GF-D8 (cell line): ENCODE measurements at places on chromosomes 7 and 10.

- DNase-seq = no peak
These were observed 2.2 kb downstream of the FZD8 start for GRCh38 chr10:35639728-35640401.

DNA sequence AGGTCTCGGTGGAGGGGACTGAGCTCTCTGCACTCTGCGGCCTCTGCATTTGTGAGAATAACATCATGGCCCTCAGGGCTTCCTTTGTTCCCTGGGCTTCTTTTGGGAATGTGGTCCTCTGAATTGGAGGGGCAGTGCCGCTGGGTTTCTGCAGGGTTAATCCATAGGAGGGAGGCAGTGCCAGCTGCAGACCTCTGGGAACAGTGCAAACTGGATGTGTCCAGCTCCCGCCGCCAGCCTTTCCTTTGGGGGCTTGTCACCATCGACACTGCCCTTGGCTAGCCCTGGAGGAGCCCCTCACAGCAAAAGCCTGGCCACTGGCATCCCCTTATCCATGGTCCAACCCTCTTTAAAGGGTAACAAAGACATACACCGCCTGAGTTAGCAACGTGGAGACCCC lies 174.0 kb downstream of the WDR37 start:
- DNase-seq = no peak

GRCh38 chr10:125550362-125550761 lies 132.6 kb downstream of the TEX36 start:
- no peak for DNase-seq

DNA sequence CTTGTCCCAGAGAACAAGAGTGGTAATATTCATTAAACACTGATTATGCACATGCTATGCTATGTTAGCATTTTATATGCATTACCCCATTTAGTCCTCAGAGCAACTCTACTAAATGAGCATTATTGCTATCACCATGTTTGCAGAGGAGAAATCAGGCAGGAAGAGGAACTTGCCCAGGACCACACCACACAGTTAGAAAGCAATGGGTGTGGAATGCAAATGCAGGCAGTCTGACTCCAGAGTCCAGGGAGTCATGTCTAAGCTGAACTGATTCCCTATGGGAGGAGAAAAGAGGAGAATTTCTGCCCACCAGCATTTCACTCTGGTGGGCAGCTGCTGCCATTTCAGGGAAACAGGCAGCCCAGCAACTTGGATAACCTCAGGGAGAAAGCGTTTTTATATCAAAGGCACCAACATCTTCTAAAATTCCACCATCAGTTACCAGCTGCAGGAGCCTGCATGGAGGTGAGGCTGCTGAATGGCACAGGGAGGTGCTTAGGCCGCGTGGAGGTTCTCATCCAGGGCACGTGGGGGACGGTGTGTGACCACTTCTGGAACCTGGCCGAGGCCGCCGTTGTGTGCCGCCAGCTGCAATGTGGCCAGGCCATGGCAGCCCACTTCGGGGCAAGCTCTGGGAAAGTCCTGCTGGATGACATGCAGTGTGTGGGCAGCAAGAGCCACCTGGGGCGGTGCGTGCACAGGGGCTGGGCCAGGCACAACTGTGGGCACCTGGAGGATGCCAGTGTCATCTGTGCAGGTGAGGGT lies 68.2 kb upstream of the C10orf120 start:
- DNase-seq = no peak

DNA sequence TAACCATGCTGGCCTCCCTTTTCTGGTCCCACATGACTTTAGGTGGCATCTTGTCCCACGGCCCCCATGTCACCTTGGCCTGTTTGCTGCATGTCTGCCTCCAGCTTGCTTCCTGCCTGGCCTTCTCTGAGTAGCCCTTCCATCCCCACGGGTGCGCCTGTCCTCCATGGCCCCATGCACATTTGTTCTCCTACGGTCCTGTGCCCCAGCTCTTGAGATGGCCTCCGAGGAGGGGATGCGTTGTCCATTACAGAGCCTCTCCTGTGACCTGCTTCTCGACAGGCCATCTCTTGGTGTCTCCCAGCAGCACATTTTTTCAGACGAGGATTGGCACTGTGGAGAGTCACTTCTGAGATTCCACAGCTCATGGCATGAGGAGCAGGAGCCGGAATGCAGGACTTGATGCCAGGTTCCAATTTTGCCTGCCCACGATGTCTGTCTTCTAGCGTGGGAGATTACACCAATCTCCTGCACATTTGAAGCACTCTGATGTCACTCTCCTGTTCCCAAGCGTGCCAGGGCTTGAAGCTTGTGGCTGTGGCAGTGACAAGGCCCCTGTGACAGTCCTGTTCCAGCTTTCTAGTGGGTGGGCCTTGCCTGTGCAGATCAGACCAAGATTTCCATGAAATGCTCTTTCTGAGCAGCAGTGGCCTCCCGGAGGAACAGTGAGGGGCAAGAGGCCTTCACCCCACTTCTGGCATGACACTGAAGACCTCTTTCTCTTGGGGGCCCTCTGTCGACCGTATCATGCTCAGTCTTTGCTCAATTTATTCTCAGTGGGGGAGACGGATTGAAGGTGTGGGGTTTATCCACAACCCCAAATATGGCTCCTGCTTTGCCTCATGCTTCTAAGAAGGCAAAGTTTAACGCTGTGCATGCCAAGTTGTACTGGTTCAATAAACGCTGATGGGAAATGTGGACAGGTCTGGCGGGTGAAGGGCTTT lies 13.4 kb downstream of the WDFY4 start:
- DNase-seq = no peak

DNA sequence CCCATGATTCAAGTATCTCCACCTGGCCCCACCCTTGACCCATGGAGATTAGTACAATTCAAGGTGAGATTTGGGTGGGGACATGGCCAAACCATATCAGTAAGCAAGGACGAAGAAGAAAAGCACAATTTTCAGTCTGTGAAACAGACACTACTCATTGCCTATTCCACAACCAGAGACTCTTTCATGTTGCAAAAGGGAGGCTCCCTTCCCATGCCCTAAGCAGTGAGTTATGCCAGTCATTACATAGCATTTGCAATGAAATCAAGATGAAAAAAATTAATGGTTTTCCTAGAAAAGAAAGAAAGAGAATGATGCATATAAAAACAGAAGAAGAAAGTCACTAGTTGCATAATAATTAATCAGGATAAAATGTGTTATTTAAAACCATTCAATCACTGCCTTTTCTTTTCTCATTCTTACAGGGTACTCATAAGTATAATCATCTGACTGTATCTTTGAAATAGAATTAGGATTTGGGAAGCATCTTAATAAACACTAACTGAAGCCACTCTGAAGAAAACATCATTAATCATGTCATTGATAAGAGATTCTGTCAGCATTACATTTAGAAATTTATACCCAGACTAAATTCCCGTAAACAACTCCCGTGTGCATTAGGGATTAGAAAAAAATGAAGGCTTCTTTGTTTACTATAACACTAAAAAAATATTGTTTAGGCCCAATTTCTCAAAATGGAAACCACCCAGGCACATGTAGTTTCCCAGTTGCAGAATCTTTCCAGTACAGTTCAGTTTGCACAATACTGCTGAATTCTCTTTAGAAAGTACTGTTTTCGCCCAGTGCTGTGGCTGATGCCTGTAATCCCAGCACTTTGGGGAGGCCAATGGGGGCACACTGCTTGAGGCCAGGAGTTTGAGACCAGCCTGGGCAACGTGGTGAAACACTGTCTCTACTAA lies 9.1 kb downstream of the PRPS1L1 start:
- no peak for DNase-seq

- DNase-seq = no peak
These were observed 459.3 kb downstream of the HTR7 start for GRCh38 chr10:90398566-90398965.

- no peak for DNase-seq
These were observed 121.6 kb downstream of the MTPAP start for GRCh38 chr10:30227481-30227880.

GRCh38 chr7:93715234-93715633 lies 140.7 kb upstream of the CALCR start:
- no peak for DNase-seq

DNA sequence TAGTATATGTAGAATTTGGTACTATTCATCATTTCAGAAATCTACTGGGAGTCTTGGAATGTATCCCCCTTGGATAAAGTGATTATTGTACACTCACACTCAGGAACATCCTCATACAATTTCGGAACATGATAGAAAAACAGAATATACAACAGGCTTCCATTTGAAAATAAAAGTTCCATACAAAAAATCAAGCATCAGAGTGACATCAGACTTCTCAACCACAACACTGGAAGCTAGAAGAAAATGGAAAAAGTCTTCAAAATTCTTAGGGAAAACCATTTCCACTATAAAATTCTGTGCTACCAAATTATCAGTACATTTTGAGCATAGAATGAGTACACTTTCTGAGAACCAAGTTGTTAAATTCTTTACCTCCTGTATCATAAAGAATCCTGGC lies 8.8 kb downstream of the LYZL1 start:
- DNase-seq = no peak

GRCh38 chr7:152637161-152637560 lies 38.8 kb downstream of the XRCC2 start:
- DNase-seq = no peak

- no peak for DNase-seq
These were observed 37.4 kb upstream of the BET1 start for GRCh38 chr7:94041529-94041928.

DNA sequence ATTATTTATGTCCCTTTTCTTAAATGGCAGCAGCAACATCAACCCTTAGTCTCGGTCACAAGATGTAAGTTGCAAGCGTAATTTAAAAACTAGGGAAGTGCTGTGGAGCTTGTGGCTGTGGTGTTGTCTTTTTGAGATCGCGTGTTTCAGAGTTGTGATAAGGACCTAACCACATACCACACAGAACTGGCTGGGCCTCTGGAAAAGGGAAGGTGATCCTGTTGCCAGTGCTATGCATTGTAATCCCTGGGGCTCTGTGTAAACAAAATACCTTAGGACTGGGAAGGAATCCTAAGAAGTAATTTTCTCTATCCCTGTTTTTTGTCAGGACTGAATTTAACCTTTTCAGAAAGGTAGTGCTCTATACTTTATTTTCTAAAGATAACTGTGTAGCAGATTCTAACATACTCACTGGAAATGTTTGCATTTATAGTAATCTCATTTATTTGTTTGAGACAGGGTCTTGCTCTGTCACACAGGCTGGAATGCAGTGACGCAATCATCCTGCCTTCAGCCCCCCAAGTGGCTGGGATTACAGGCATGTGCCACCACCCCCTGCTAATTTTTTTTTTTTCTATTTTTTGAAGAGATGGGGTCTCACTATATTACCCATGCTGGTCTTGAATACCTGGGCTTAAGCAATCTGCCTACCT lies 60.4 kb downstream of the INPP5F start:
- DNase-seq = peak; percentile 89

GRCh38 chr10:118447478-118448270 lies 105.5 kb upstream of the FAM204A start:
- no peak for DNase-seq

- no peak for DNase-seq
These were observed 214.3 kb downstream of the NRG3 start for GRCh38 chr10:82089327-82089726.

DNA sequence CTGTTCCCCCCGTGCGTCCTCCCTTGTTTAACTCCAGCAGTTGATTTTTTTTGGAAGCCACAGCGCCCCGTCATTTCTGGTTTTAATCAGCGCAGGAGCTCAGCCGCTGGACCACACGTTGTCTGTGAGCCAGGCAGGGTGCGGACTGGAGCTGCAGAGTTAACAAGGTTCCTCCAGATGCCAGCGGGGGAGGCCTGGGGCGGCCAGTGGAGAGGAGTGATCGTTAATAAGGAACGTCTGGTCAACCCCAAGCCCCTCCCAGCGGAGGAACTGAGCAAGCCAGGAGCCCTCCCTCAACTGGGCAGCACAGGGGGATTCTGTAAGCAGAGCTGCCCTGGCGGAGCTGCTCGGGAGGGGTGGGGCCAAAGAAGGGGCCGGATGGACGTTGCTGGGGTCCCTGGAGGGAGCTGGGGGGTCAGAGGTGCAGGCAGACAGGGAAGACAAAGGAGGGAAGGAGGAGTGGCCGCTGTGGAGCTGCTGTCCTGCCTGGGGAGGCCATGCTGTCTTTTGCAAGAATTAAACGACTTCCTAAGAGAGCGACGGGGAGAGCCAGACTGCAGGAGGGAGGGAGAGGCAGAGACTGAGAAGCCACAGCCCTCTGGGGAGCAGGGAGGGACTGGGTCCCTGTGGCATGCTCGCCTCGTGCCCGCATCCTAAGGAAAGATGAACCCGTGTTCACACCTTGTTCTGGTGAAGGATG lies 537.1 kb upstream of the FOXK1 start:
- no peak for DNase-seq

- DNase-seq = no peak
These were observed 41.9 kb upstream of the PSMG3 start for GRCh38 chr7:1611708-1612241.

- DNase-seq = no peak
These were observed 2.4 kb downstream of the PTF1A start for GRCh38 chr10:23194471-23194965.

- no peak for DNase-seq
These were observed 59.7 kb downstream of the HIPK2 start for GRCh38 chr7:139718141-139718540.

GRCh38 chr7:122258971-122259370 lies 45.6 kb downstream of the FEZF1 start:
- no peak for DNase-seq

DNA sequence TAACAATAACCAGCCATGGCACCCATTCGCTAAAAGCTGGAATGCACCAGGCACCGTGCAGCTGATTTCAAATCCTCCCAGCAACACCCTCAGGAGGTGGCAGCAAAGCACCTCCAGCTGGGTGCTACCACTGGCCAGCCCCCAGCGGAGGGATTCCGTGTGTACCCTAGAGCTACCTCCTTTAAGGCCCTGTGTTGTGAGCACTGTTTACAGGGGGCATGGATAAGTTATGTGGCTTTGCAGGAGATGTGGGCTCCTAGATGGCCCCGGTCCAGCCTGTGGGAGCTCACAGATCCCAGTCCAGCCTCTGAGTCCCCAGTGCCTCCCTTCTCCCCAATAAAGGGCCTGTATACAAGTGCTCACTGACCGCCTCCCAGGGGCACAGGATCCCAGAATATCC lies 27.1 kb downstream of the TNRC18 start:
- peak; percentile 75 for DNase-seq

GRCh38 chr10:105288613-105289012 lies 647.5 kb downstream of the SORCS3 start:
- no peak for DNase-seq

DNA sequence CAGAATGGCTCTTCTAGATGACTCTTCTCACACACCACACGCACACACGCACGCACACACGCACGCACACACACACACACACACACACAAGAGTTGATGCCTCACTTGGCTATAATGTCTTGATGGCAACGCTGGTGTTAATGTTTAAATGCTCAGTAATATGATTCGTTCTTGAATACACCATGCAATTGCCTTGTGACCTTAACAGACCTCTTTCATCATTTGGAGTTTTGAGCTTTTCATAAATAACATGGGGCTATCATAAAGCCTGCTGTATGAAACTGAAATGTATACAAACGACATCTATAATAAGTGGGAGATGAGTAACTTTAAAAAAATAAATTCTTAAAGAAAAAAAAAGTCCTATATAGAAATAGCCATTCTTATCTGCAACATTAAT lies 8.2 kb downstream of the JCAD start:
- DNase-seq = no peak
